ENCODE measurements at places on chromosomes 4 and X. TPM values are rescaled to one million over a fixed set of nuclear protein-coding genes. Genes with fewer than 3 reads are reported as not detected.
A peak's percentile ranks its signal among the peaks of the same experiment; 100 is the strongest.

- DNase-seq, result no peak
Measured at GRCh38 chr4:53907772-53908171, 156.6 kb downstream of the CHIC2 start.

- DNase-seq, result no peak
Measured at GRCh38 chr4:41160012-41160789, 54.1 kb downstream of the APBB2 start.

- DNase-seq, result no peak
Measured at GRCh38 chrX:136665258-136665900, 17.4 kb downstream of the CD40LG start.

STK32B gene
- 3.9 TPM for total RNA-seq

GRCh38 chrX:135974279-135974856 lies 580 bp upstream of the MMGT1 start:
- DNase-seq, result peak; percentile 91

CT83 gene
- total RNA-seq, result not detected

All from sigmoid colon (tissue), 7 donors.